ENCODE measurements at places on chromosomes 7 and 10.
A peak's percentile ranks its signal among the peaks of the same experiment; 100 is the strongest.

GRCh38 chr7:153010416-153010815, 250.9 kb downstream of the ACTR3B start:
- DNase-seq, result no peak

DNA sequence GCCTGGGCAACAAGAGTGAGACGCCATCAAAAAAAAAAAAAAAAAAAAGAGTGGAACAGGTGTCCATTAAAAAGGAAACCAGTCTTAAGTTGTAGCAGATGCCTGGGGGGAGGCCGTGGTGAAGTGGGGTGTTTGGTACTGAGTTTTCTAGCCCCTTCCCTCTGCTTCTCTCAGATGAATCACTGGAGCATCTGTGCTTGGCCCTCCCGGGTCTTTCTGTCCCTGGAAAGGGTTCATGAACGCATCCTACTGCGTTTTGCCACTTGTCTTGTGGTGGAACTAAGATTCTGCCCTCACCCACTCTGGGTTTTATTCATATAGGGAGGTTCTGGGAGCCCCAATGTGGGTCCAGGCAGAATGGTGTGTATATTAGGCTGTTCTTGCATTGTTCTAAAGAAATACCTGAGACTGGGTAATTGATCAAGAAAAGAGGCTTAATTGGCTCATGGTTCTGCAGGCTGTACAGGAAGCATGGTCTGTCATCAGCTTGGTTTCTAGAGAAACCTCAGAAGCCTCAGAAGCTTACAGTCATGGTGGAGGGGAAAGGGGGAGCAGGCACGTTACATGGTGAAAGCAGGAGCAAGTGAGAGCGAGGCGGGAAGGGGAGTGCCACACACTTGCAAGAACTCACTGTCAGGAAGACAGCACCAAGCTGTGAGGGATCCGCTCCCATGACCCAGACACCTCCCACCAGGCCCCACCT, 63.5 kb downstream of the CAMK1D start:
- DNase-seq, result no peak

GRCh38 chr10:86229811-86230556, 136.6 kb downstream of the GRID1 start:
- DNase-seq, result no peak

DNA sequence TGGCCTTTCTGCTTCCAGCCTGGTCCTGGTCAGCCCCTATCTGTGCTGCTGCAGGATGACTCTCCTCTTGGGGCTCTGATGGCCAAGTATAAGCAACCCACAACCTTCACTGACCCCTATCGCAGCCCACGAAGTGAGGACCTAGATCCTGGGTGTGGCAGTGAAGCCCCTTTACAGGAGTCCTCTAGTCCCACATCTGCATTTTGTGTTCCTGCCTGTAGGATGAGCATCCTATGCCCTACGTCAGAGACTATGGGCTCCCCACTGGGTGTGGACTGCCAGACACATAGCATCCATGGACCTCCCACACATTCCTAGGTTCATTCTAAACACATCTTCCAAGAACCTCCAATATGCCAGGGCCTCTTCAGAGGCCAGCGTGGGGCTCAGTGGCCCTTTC, 29.0 kb downstream of the ARHGAP22 start:
- DNase-seq, result no peak

DNA sequence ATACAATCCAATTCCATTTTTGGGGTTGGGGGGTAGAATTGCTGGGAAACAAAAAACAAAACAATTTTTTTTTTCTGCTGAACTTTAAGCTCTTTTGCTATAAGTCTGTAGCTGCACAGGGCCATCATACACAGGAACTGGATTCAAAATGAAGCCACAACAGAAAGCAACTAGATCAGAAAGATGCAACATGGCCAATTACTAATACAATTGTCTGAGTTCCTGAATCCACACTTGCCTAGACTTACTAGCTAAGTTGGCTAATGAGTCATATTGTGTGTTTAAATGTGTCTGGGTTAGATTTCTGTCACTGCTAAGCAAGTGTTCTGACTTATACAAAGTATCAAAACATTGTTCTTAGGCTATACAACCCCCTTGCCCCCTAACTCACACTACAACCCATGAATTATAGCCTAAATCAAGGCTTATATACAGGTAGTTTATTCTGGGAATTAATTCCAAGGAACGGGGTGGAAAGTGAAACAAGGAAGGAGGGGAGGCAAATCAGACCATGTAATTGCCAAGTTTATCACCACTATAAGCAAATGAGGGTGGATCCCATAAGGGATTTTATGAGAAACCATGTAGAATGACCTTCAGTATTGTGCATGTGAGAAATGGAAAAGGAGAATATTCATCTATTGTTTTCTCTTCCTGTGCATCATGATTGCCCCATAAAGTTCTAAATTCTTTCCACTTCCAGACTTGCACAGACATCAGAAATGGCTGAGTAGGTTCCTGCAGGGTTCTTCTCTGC, 337.9 kb upstream of the SORCS1 start:
- DNase-seq, result no peak

DNA sequence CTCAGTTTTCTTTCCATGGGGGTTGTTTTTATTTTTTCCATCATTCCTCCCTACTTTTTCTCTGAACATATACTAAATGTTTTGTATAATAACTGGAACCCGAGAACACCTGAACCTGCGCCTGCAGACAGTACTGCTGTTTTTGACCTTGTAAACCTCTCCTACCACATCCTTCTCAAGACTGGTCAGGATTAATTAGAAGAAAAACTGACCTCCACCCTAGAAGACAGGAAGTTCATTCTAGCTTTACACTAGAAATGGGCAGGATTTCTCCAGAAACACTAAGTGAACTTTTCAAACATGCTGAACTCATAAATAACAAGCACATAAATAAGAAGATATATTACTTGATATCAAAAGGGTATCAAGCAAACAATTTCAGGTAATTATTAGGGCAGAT, 751 bp upstream of the HYCC1 start:
- DNase-seq, result no peak

- peak; percentile 55 for DNase-seq
These were observed 78.7 kb downstream of the BEND7 start for GRCh38 chr10:13450069-13450468.

DNA sequence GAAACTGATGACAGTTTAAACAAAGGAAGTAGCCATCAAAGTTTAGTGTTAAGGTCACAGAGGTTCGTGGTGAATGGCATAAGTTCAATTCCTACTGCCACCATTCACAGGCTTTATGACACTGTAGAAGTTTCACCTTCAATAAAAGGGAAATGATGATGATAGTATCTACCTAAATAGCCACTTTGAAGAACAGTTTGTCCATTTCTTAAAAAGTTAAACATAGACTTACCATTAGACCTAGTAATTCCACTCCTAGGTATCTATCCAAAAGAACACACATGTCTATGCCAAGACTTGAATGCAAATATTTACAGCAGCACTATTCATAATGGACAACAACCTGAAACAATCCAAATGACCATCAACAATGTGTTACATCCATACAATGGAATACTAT, 18.9 kb upstream of the GSTK1 start:
- DNase-seq, result no peak

Data from stromal cell of bone marrow (primary cell).